CD4-positive, alpha-beta T cell treated with Interleukin-17A for 4 hours (primary cell): ENCODE measurements at places on chromosomes 7 and 10.

- no peak for DNase-seq
Observed at GRCh38 chr7:158740013-158740656, 35.5 kb upstream of the NCAPG2 start.

GRCh38 chr7:112084520-112084971, 121.7 kb downstream of the DOCK4 start:
- no peak for DNase-seq

GRCh38 chr7:123944395-123944794, 19.4 kb downstream of the SPAM1 start:
- no peak for DNase-seq

DNA sequence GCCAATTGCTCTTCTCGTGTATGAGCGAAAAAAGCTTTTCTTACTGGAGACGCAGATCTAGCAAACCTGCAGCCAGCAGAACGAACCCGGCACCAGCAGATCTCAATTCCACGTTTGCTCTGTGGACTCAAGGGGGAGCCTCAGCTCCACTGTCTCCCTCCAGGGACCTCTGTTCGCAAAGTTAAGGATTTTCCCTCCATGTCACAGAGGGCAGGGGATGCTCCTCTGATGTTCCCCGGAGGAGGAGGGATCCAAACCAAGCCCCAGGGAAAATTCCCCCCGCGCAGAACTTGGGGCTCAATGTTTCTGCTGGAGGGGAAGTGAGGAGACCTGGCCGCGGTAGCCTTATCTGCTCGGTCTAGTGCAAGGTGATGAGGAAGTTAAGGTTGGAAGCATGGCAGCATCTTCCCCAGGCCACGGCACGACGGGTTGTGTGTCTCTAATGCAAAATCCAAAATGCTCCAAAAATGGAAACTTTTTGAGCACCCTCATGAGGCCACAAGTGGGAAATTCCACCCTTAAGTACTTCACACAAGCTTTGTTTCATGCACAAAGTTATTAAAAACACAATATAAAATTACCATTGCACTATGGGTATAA, 9.0 kb downstream of the IQCE start:
- DNase-seq, result peak; percentile 17

GRCh38 chr7:119105381-119105780, 880.9 kb downstream of the ANKRD7 start:
- no peak for DNase-seq

- no peak for DNase-seq
Observed at GRCh38 chr10:63260860-63261251, 127.7 kb downstream of the NRBF2 start.
